Stimulated activated CD4-positive, alpha-beta T cell treated with anti-CD3 and anti-CD28 coated beads, Interleukin-2, amount 100 ng/mL, for 4 hours (primary cell): ENCODE measurements at places on chromosomes 13 and 19.

DNA sequence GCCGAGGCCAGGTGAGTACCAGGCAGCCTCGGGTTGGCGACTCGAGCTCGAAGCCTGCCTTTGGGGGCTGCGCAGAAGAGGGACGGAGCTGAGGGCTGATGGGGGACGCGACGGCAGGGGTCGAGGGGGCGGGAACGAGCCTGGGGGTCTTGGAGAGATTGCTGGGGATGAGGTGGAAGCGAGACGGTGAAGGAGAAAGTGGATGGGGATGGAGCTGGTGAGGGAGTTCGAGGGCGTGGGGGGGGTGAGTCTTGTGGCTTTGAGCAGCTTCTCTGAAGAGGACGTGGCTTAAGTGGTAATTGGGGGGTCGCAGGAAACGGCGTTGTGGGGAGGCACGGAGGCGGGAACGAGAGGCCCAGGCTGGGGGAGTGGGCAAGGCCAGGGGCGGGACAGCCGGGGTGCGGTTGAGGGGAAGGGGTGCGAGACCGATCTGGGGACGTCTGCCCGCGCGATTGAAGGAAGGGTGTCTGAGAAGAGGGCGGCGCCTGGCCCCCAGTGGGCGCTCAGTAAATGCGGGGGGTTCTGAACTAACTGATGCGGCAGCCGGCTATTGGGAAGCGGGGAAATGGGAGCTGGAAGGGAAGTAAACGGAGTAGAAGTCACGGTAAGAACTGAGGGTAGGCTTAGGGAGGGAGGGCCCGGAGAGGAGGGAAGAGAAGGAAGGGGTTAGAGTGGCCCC is 426 bp downstream of the MYO9B start:
- peak; percentile 22 for DNase-seq

- no peak for DNase-seq
These were observed 15.9 kb downstream of the JOSD2 start for GRCh38 chr19:50495020-50495531.

- no peak for DNase-seq
These were observed 249.8 kb downstream of the DCLK1 start for GRCh38 chr13:35881360-35881759.

- no peak for DNase-seq
These were observed 3.5 kb downstream of the ANGPTL4 start for GRCh38 chr19:8367327-8368001.

DNA sequence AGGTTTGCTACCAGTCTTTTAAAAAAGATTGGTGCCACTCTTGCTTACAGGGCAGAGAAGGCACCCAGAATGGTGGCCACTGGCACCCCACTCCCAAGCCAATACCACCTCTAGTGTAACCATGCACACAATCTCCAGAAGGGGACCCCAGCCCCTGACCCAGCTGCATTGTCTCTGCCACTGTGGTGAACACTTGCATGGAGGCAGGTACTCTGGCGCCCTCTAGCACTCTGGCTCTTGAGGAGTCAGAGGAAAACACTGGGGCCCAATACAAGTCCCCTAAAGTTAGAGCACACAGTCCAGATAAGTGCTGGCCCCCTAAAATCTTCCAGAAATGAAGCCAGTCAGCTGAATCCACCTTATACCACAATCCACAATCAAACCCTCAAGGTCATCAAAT is 6.0 kb downstream of the ERVV-1 start:
- no peak for DNase-seq

DNA sequence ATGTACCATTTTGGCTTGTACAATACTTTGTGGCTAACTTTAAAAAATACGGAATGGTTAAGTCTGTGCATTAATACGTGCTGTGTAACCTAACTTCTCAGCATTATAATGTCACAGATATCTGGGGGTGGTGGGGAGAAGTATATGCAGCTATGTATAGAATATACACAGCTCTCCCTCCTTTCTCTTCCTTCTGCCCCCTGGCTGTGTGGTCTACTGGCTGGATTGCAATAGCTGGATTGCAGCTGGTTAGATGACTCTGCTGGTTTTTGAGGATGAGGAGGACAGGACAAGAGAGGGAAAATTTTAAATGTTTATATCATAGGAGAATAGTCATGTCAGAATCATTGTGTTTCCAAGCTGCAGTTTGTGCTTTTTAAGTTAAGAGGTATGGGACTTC is 9.7 kb downstream of the RNASEH2B start:
- DNase-seq, result no peak

GRCh38 chr19:21568816-21569493 is 63.6 kb downstream of the ZNF429 start:
- DNase-seq, result peak; percentile 89

DNA sequence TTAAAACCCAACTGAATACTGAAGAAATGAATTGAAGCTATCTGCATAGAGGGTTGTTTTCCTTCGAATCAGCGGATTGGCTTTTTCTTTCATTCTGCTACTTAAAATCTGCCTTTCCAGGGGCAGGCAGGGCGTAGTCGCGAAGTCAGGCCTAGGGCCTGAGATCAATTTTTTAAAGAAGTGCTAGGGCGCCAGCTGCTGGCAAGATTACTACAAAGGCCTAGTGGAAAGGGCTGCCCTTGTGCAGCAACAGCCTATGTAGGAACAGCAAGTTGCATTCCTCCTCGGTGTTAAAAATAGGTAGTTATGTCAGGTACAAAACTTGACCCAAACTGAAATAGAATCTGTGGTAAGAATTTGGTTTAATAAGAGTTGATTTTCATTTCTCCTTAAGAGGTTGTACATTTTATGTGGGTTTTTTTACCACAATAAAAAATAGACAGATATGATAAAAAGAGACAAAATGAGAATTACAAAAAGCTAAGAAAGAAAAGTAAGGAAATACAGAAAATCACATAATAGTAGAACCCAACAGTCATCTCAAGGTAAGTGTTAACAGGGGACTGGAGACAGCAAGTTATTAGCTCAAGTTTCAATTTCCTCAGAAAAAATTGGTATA is 9.5 kb upstream of the URAD start:
- DNase-seq, result no peak
